ENCODE measurements at places on chromosomes 6 and 20.

DNA sequence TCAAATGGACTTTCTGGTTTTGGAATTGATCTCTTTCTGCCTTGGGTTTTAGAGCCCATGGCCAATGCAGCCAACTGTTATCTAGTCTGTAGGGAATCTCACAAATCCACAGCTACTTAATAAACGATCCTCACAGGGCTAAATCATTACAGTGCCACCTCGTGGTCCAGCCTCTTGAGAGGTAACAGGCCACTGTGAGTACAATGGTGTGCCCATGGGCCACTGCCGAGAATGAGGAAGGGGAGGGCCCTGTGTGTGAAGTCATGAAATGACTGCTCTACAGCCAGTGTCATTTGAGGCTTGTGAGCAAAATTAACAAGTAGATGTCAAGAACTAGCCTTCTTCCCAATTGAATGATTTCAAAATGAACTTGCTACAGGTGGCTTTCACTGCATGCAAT, 54.3 kb upstream of the GMPR start:
- peak; percentile 86 for DNase-seq

GRCh38 chr6:51936531-51937290, 150.7 kb downstream of the PKHD1 start:
- DNase-seq: no peak

- peak; percentile 66 for DNase-seq
Observed at GRCh38 chr6:29976588-29977424, 34.5 kb downstream of the HLA-A start.

DNA sequence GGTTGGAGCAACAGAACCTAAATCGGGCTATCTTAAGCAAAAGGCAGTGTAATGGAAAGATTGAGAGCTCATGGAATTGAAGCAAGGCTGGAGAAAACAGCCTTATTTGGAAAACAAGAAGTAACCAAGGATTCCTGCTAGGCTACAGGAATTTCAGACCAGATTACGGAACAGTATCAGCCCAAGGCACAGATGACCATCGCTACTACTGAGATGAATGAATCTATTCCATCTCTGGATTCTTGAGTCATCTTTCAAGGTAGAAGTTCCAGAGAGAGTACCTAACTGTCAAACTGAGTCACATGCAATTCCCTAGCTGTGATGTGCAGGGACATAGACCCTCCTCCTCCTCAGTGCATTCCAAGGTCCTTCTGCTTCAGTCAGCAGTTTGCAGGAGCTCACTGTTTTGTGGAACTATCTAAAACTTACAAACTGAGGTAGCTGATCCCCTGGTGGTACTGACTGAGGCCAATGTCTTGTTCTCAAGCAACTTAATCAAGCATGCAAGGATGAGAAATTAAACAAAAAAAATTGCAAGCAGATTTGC, 62.0 kb upstream of the SMLR1 start:
- no peak for DNase-seq

DNA sequence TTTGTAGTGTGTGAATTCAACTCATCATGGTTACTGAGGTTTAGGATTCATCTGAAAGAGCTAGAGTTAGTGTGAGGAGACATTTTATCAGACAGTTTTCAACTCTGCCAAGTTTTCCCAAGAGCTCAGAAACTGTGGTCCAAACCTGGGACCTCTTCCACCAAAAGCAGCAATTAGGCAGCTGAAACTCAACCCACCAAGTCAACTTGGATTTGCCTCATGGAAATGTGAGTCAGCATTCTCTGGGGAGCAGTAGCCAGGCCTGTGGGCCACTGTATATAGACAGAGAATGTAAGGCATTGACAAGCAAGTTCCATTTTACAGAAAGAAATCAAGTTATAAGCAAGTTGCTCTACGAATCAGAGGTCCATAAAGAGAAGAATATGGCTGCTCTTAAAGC, 178.8 kb upstream of the HDDC2 start:
- DNase-seq: no peak
